HTR-8/SVneo (cell line): ENCODE measurements at places on chromosomes 11 and 22.

DNA sequence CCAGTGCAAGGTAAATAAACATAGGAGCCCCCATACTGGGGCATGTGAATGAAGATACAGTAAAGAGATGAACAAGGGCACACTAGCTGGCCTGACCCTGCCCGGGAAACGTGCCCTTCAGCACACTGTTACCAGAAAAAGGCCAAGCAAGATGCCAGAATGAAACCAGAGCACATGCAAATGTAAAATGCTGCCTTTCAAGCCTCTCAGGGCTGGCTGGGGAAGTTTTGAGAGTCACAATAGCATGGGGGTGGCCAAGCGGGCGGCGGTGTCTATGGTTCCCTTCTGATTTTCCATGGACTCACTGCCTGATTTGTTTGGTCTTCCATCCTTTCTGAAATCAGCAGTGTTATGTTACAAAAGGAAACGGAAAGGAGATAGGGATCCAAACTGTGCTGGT is 18.9 kb upstream of the SUSD2 start:
- DNase-seq: no peak

DNA sequence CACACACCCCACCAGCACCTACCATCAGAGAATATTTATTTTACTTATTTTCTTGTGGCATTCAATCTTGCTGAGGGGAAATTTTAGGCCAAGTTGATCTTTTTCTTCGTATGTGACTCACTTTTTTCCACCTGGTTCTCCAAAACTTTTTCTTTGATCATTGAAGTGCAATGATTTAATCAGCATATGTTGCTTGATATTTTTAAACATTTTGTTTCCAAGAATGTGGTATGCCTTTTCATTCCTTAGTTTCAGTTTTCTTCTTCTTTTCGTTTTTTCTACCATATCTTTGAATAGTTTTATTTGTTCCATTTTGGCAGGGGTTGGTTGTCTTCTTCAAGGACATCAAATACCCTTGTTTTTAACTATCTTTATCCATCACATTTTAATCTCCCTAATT is 28.6 kb downstream of the FANCF start:
- no peak for DNase-seq

- DNase-seq: no peak
Measured at GRCh38 chr11:69655479-69656428, 14.8 kb downstream of the CCND1 start.

DNA sequence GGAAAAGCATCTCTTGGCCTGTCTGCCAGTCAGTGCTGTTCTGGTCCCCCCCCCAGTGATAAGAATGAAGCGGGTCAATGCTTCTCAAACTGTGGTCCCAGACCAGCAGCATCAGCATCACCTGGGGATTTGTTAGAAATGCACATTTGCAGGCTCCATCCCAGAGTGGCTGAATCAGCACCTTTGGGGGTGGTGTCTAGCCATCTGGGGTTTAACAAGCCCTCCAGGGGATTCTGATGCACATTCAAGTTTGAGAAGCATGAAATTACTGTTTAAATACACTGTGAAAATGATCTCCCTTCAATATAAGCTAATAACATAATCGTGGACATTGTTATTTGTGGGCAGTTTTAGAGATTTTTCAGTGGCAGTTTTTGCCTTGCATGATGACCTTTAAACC is 133.5 kb downstream of the MYO18B start:
- no peak for DNase-seq

- no peak for DNase-seq
Measured at GRCh38 chr11:90589735-90590134, 366.9 kb upstream of the CHORDC1 start.

GRCh38 chr11:126640186-126640585 is 284.7 kb downstream of the ST3GAL4 start:
- DNase-seq: no peak
